ENCODE measurements at places on chromosomes 1 and 21. TPM values are rescaled to one million over a fixed set of nuclear protein-coding genes. Genes with fewer than 3 reads are reported as not detected.

ESPN gene
- 0.99 TPM for total RNA-seq

PIK3CD gene
- total RNA-seq = 158 TPM

- H3K36me3 ChIP-seq = no peaks in the 10 kb centered on the region
- H3K27me3 ChIP-seq = no peaks in the 10 kb centered on the region
- H3K4me3 ChIP-seq = no peak overlapping the region
- no peak overlapping the region for H3K27ac ChIP-seq
These were observed 23.1 kb downstream of the RHBDL2 start for GRCh38 chr1:38918568-38918967.

DNA sequence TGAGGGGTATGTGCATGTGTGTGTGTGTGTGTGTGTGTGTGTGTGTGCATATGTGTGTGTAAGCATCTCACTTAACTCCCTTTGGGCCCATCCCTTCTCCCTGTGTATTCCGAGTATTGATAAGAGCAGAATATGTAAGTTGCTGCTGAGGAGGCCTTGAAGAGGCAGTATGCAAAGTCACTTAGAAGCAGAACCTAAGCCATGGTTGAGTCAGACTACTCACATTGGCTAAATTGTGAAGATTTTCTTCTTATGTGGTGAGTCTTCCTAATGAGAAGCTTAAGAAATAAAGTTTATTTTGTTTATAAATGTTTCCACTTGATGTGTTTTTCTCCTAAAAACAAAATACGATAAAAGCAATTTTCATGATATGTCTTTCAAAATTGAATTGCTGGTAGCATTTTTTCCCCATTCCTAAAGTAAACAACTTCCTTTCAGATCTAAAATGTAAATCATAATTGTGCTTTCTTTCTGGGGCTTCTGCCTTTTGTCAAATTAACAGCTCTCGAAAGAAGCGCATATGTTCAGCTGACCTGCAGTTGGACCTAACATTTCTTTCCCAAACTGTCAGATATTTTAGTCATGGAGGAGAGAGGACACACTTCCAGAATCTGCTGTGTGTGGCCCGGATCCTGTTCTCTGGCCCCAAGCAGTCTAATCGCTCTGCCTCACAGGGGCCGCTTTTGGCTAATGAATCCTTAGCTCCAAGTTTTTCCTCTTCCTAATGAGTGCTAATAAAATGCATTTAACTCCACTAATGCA lies 284.0 kb downstream of the DUSP10 start:
- no peak overlapping the region for H3K27ac ChIP-seq
- DNase-seq = no peak

DNA sequence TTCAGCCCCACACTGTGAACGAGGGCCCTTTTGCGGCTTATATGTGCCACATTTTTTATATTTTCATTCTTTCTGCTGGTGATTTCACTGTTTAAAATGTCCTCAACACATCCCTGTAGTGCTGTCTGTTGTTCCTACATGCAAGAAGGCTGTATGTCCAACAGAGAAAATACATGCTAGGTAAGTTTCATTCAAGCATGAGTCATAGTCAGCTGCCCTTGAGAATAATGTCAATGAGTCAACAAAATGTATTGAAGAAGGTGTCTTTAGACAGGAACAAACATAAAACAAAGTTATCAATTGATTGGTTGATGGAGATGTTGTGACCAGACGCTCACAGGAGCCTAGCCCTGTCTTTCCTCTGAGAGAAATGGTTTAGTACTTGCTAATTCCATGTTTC lies 553.4 kb downstream of the PLPP3 start:
- H3K27ac ChIP-seq = no peak overlapping the region
- no peak for DNase-seq
- H3K36me3 ChIP-seq = no peaks in the 10 kb centered on the region
- no peaks in the 10 kb centered on the region for H3K27me3 ChIP-seq
- H3K4me1 ChIP-seq = no peaks in the 10 kb centered on the region
- H3K4me3 ChIP-seq = no peak overlapping the region

DNA sequence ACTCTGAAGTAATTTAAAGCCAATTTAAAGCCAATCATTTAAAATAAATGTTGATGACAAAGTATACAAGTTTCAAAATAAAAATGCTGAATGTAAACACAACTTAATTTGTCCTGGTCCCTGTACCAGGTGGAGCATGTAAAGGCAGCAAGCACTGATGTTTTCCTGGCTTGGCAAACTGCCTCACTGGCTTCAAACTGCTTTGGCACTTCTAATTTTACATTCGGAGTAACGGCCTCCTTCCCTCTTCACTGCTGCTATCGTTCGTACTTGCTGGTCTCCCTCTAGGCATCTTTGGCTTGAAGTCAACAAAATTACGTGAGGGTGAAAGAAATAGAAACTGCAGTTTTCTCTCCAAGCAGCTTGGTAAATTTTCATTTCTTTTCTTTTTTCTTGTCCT lies 287.9 kb downstream of the LTN1 start:
- no peaks in the 10 kb centered on the region for H3K27me3 ChIP-seq
- no peaks in the 10 kb centered on the region for H3K4me1 ChIP-seq
- no peak overlapping the region for H3K27ac ChIP-seq
- DNase-seq = no peak
- H3K36me3 ChIP-seq = peaks cover 11% of the 10 kb centered on the region
